ENCODE measurements at places on chromosomes 6 and 20.

DNA sequence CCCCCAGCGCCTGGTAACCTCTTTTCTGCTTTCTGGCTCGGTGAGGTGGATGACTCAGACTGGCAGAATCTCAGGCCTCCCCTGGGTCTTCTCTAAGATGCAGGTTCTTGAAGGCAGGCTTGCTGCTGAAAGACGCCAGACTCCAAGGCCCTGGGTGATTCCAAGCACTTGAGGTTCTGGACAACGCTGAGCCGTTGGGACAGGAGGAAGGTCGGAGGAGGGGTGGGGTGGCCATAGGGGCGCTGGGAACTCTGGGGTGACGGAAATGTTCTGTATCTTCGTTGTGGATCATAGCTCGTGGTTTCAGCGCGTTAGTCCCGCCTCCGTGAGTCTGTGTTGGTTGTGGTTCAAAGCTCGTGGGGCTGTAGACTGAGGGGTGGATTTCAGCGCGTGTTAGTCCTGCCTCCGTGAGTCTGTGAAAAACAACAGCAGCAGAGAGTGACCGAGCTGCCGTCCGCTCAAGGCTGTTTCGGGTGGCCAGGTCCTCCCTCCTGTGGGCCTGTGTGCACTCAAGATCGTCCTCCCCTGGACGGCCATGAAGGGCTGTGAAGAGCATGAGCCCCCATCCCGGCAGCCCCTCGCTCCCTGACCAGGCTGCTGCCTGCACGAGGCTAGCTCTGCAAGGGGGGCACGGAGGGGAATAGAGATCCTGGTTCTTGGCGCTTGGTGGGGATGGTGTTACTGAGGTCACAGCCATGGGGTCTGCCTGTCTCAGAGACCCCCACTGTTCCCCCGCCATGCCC lies 7.7 kb downstream of the NTSR1 start:
- DNase-seq = no peak

GRCh38 chr20:52789716-52790115 lies 182.4 kb upstream of the TSHZ2 start:
- DNase-seq = no peak

GRCh38 chr6:169530752-169531123 lies 171.1 kb downstream of the WDR27 start:
- no peak for DNase-seq

DNA sequence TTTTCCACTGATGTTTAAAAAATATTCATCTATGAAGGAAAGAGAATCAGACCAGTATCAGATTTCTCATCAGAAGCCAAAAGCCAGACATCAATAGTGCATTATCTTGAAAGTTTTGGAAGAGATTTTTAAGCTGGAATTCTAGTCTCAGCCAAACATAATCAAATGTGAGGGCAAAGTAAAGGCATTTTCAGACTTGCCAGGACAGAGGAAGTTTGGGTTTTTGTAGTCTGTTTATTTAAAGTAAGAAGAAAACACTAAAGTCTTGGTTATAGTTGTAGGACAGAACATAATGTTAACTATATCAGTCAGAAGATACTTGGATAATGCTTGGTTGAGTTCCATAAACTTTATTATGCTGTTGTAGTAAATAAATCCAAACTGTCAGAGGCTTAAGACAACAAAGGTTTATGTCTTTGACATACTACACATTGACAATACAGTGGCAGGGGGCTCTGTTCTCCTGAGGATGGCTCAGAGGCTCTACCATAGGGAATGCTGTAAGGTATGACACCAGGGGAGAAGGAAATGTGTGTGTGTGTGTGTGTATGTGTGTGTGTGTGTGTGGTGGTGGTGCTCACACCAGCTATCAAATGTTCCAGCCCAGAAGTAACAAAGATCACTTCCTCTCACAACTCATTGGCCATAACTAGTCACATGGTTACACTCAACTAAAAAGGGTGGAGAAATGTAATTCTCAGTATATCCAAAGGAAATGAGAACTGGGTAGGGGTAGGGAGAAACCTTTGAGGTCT lies 26.7 kb upstream of the YWHAB start:
- no peak for DNase-seq

- no peak for DNase-seq
Observed at GRCh38 chr6:4313044-4313686, 177.8 kb upstream of the ECI2 start.

GRCh38 chr20:45419188-45420091 lies 3.5 kb downstream of the PIGT start:
- no peak for DNase-seq

DNA sequence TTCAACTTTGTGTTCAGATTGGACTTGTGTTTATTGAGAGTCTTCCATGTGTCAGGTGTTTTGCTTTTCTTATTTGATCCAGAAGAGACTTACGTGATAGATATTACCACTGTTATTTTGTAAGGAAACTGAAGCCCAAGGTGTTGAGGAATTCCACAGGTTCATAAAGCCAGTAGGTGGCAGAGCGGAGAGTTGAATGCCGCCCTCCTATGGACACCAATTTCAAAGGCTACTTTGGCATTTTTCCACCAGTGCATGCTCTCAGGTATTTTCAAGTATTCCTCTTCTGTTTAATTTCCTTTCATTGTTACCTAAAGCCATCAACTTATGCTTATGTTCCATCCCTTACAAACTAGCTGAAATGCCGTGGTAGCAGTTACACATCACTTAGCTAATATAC lies 14.0 kb upstream of the COL10A1 start:
- no peak for DNase-seq

DNA sequence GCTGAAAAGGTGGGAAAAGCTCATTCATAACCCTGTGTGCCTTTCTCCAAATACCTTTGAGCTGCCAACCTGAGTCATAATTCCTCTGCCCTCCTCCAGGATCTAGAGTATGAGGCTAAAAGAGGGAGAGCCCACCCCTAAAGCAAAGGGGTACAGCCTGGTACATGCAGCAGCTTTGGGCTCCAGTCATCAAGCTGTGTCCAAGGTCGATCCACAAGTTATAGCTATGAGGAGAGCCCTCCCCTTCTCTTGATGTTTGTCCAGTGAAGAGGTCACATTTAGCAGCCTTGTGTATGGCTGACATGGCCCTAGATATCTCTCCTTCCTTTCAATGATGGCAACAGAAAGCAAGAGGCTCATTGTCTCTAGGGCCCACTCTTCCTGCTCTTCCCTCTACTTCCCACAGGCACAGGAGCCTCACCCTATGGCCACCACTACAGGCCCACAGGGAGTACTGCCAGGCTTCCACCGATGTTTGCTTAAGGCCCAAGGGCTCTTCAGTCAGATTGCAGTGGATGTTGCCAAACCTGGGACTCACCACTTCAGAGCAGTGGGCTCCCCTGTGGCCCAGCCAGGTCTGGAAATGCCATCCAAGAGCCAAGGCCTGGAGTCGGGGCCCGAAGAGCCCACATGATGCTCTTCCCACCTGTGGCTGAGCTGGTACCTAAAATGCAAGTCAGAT lies 176.8 kb downstream of the CD83 start:
- DNase-seq = no peak

- no peak for DNase-seq
Observed at GRCh38 chr6:157145656-157146285, 177.5 kb downstream of the TMEM242 start.

DNA sequence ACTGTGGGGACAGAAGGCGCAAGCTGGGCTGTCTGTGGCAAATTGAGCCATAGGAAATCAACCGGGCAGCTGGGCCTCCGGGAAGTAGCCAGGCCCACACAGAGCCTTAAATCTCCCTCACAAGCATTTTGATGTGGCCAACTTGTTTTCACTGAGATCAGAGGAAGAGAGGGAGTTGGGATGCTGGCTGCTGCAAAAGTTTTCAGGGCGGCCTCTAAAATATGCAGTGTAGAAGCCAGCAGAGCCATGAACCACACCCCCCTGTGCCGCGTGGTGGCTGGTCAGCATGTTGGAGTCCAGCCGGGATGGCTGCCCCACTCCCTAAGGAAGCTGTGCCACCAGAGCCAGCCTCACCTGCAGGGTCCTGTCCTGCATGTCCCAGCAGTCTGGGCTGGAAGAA lies 167.4 kb downstream of the CDC5L start:
- DNase-seq = no peak

- DNase-seq = no peak
Observed at GRCh38 chr20:62439218-62439617, 11.9 kb upstream of the RBBP8NL start.
